ENCODE measurements at places on chromosomes 12 and 14. TPM values are rescaled to one million over a fixed set of nuclear protein-coding genes. Genes with fewer than 3 reads are reported as not detected.

DNA sequence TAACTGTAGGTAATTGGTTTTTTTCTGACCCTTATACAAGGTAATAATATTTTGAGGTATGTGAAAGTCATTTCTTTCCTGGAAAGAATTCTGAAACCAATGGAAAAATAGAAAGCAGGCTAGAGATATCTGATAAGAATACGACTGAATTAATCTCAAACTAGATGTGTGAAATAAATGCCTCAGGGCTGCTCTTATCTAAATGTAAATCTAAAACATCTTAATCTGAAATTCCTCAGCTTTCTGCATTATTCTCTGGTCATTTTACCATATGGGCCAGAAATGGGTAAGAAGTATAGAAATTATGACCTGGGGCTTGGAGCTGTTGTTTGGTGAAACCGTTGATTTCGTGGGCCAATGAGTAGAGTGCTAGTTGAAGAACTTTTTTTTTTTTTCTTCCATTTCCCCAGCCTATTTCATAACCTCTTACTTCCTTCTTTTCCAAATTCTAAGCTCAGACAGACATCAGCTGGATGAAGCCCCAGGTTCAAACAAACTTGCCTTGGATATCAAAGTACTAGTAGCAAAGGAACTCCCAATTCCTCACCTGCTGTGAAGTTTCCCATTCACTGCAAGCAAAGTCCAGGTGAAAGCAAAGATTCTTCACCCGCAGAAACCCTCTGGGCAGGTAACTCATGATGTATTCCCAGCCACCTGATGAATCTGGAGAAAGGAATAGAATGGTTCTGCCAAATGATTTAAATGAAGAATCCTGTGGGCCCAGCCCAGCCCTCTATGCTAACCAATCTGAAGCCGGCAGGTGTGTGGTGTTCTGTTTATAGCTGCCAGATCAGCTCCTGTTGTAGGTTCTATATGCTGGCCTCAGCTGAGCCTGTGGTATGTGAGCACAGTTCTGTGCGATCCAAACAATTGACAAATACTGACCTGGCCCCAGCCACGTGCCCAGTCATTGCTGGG, 9.7 kb upstream of the FOS start:
- no peak overlapping the region for H3K27ac ChIP-seq
- H3K4me3 ChIP-seq = no peak overlapping the region
- no peaks in the 10 kb centered on the region for H3K36me3 ChIP-seq
- H3K4me1 ChIP-seq = no peaks in the 10 kb centered on the region
- peaks cover 9% of the 10 kb centered on the region for H3K27me3 ChIP-seq

DNA sequence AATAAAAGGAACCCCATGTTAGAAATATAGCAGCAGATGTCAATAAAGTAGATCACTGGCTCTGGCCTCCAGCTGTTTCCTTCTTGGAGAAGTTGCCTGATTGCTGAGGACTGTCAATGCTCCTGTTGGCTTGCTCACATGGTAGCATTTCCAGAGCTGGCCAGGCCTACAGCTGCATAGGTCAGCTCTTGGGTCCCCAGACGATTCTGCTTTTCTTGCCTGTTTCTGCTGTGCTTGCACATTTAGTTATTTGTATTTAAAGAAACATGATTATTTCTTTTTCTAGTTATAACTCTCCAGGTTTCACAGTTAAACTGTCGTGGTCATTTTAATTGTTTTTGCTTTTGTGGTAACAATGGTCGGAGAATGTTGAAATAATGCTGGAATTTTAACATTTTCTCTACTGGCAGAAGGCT, 7.2 kb downstream of the NAV3 start:
- H3K27ac ChIP-seq = no peak overlapping the region
- peaks cover 3% of the 10 kb centered on the region for H3K4me1 ChIP-seq
- no peaks in the 10 kb centered on the region for H3K36me3 ChIP-seq
- no peak overlapping the region for H3K4me3 ChIP-seq
- DNase-seq = no peak

- H3K36me3 ChIP-seq = no peaks in the 10 kb centered on the region
- peak; percentile 23 for DNase-seq
- H3K4me3 ChIP-seq = no peak overlapping the region
Observed at GRCh38 chr14:73833530-73834260, 17.9 kb upstream of the PTGR2 start.

GRCh38 chr14:68976160-68977067, 2.7 kb downstream of the ACTN1 start:
- DNase-seq = no peak
- no peak overlapping the region for H3K27ac ChIP-seq

- H3K27ac ChIP-seq = no peak overlapping the region
- H3K4me1 ChIP-seq = peaks cover 15% of the 10 kb centered on the region
- no peaks in the 10 kb centered on the region for H3K27me3 ChIP-seq
- no peaks in the 10 kb centered on the region for H3K36me3 ChIP-seq
- no peak for DNase-seq
Observed at GRCh38 chr14:22846811-22847307, 10.5 kb downstream of the MMP14 start.

DNA sequence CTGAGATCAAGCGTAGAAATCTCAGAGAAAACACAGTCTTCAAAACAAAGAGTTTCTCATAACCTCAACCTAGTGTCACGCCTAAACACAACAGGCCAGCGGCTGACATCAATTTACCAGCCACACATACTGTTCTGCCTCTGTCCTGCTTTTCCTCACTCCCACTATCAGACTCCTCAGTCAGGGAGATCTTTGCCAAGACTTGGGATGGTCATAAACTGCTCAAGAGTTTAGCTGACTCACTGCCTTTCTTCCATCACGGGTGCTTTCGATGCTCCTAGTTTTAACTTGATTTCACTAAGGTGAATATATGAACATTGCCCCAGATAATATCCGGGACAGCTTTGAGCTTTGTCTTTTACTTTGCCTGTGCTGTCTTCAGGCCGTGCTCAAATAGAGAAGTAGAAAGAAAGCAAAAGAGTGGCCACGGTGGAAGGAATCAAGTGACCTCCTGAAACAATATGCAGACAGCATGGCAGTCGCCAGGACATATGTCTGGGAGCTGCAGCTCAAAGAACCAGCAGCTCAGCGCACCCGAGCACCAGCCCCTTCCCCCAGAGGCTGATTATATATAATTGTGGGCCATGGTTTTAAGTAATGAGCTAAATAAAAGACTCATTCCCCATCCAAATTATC, 12.1 kb downstream of the MDM1 start:
- no peaks in the 10 kb centered on the region for H3K4me1 ChIP-seq
- peak overlapping the region; percentile 7 for H3K27ac ChIP-seq
- DNase-seq = no peak
- no peak overlapping the region for H3K4me3 ChIP-seq
- peaks cover 8% of the 10 kb centered on the region for H3K36me3 ChIP-seq

DNA sequence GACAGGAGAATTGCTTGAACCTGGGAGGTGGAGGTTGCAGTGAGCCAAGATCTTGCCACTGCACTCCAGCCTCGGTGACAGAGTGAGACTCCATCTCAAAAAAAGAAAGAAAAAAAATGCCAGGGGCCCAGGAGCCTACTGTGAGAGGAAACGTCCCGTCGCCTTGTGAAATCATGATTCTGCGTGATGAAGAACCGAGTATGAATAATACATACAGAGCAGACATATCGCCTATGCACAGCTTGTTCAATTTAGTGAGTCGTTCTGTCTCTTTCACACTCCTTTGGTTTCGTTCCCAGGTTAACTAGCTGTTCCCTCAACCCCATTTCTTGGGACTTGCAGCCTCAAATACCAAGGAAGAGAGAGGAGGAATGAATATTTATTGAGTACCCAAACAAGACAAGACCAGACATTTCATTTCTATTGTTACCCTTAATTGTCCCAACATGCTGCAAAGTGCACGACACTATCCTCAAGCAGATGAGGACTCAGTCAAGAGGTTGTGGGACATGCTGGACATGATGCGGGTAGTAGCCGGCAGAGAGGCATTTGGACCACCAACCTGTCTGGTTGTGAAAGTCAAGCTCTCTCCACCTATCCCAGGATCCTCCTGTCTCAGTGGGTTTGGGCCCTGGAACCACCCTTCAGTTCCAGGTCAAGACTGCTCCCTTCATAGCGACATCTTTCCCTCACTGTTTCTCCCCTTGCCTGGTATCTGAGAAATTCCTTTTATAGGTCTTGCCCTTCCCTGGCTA, 8.6 kb upstream of the CD27 start:
- H3K4me1 ChIP-seq = no peaks in the 10 kb centered on the region
- no peak overlapping the region for H3K27ac ChIP-seq
- H3K27me3 ChIP-seq = no peaks in the 10 kb centered on the region
- no peak for DNase-seq
- H3K4me3 ChIP-seq = no peak overlapping the region

DNA sequence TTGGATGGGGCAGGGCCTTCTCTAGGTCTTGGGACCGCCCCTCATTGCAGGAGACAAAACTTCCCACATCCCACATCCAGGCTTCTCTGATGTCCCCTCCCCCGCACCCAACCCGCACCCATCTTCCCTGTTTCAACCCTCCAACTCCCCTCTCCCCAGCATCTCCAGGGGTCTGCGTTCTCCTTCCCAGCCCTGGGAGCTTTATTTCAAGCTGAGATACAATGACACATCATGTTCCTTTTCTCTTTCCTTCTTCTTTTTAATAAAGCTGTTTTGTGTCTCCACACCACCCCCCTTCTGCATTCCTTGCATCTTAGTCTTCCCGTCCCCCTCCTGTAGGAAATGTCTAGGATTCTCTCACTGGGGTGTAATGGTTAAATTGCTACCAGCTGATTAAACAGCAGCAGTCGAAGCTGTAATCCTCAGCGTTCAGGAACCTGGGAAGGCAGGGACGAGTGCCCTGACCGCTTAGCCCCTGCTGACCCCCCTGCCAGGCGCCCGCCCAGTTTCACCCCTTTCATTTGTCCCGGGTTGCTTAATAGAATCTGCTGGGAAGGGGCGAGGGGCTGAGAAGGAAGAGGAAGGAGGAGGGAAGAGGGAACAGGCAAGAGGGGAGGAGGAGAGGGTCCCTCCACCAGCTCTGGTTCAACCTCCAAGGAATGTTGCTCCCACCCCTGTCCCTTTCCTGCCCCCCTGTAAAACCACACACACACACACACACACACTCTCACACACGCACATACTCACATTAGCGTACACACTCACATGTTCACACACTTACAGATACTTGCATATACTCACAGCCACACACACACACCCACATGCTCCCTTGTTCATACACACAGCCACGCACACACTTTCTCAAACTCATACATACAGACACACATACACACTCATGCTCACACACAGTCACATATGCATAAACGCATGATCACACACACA, 104.5 kb upstream of the MED13L start:
- peaks cover 39% of the 10 kb centered on the region for H3K4me1 ChIP-seq
- DNase-seq = peak; percentile 92
- H3K27me3 ChIP-seq = no peaks in the 10 kb centered on the region
- H3K4me3 ChIP-seq = peak overlapping the region; percentile 35

- peak overlapping the region; percentile 6 for H3K27ac ChIP-seq
- H3K36me3 ChIP-seq = no peaks in the 10 kb centered on the region
- no peak for DNase-seq
- H3K27me3 ChIP-seq = no peaks in the 10 kb centered on the region
Observed at GRCh38 chr14:91272341-91273272, 28.1 kb upstream of the GPR68 start.

DNA sequence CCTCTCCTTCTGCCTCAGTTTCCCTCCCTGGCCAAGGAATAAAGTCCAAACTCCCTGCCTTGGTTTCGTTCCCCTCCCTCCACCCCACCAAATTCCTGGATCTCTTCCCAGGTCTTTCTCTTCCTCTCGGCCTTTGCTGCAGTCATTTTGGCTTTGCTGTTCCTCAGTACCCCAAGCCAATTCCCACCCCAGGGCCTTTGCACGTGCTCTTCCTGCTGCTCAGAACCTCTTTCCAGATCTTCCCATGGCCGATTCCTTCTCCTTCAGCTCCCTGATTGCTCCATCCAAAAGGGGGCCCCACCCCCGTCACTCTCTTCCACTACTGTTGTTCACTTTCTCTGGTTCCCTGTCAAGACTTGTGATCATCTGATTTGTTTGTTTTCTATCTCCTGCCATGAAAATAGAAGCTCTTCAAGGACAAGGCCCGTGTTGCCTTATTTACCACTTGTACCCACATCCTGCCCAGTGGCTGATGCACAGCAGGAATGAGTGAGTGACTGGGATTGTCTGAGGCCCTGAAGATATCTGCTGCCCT, 3.1 kb downstream of the HNF1A start:
- H3K4me3 ChIP-seq = no peak overlapping the region
- no peaks in the 10 kb centered on the region for H3K27me3 ChIP-seq
- peaks cover 10% of the 10 kb centered on the region for H3K4me1 ChIP-seq
- H3K36me3 ChIP-seq = no peaks in the 10 kb centered on the region
- no peak for DNase-seq
- H3K27ac ChIP-seq = no peak overlapping the region

DNA sequence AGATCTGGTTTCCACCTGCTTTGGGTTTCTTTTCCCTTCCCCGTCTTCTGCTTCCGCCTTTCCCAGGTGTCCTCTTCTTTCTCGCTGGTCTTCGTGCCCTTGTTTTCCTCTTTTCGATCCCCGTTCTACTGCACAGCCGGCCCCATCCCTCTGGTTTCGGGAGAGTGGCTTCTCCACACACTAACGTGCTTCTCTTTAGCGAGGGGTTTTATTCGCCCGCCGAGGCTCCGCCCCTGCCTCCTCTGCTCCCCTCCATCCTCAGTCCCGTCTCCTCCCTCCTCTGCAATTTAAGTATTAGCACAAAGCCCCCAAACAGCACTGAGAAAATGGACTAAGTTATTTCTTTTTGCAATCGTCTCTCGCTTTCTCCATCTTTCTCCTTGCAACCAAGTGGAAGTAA, at the start of gene SLC7A8:
Gene SLC7A8, minus strand, starts transcription at position 182 of the 400 bp plus-strand sequence. CDS start 746 bp downstream, outside the sequence.
- DNase-seq = peak; percentile 85
- peak within 1 kb of the TSS; percentile 79 for H3K4me3 ChIP-seq
- peaks cover 21% of the 10 kb centered on the region for H3K4me1 ChIP-seq
- no peaks in the 10 kb centered on the region for H3K27me3 ChIP-seq
- no peak within 1 kb of the TSS for H3K27ac ChIP-seq

DNA sequence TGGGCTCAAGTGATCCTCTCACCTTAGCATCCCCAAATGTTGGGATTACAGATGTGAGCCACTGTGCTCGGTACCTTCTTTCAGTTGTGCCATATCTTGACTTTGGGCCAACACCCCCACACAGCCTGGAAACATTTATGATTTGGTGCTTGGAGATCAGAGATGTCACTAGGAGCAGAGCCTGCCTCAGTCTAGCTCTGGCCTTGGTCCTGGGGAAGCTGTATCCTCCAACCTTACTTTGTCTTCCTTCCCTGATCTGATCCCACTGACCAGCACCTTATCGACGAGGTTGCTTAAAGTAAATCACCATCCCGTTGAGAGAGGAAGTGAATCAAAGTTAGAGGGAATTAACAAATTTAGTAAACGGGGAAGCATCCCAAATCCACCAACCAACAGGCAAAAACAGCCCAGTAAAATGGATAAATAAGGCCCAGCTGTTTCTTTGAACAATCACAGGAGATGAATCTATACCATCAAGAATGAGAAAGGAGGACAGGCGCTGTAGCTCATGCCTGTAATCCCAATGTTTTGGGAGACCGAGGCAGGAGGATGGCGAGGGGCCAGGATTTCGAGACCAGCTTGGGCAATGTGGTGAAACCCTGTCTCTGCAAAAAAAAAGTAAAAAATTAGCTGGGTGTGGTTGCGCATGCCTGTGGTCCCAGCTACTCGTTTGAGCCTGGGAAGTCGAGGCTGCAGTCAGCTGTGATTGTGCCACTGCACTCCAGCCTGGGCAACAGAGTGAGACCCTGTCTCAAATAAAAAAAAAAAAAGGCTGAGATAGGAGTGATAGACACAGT, 3.4 kb downstream of the PLBD2 start:
- H3K4me3 ChIP-seq = no peak overlapping the region
- H3K36me3 ChIP-seq = no peaks in the 10 kb centered on the region
- no peak for DNase-seq
- H3K27me3 ChIP-seq = no peaks in the 10 kb centered on the region

- H3K27me3 ChIP-seq = peaks cover 98% of the 10 kb centered on the region
- H3K27ac ChIP-seq = no peak overlapping the region
- H3K4me3 ChIP-seq = peak overlapping the region; percentile 67
- peak; percentile 67 for DNase-seq
- peaks cover 57% of the 10 kb centered on the region for H3K4me1 ChIP-seq
Observed at GRCh38 chr12:53750812-53751335, 905 bp downstream of the CISTR start.

C12orf50 gene
- not detected for total RNA-seq

TMPRSS12 gene
- total RNA-seq = not detected

GMPR2 gene
- 101 TPM for total RNA-seq
